ENCODE measurements at places on chromosomes 2 and 18.

DNA sequence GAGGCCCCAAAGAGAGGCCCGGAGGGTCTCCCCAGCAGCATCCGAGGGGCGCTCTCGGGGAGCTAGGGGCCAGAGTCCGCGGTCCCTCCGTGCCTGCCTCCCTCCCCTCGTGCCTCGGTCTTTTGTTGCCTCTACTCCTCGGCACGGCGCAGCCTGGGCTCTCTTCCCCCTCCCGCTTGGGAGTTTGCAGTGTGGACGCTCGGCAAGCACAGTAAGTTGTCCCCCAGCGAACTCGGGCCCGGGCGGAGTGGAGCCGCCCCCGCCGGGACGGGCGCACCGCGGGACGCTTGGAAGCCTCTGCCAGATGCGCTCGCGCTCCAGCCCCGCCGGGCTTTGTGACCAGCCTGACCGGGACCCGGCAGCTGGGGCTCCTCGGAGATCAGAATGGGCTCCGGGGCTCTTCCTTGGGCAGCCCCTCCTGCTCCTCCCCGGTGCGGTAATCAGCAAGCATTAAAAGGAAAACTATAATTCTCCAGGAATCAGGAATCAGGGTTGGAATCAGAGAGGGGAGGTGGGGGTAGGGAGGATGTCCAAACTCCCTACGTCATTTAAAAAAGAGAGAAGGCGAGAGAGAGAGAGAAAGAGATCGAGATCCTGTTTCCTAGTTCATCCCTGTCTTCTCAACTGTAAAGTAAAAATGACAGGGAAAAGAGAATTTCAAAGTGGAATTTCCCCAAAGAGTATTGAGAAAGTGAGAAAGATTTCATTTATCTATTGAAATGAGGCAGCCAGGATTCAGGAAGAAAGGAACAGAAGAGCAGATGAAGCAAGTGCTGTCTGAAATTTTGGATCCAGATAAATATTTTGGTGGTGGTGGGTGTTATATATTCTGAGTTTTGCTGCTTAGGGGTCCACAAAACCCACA is 786 bp upstream of the TMEM200C start:
- no peak for DNase-seq

GRCh38 chr2:159612255-159612901 is 4.0 kb downstream of the BAZ2B start:
- peak; percentile 70 for DNase-seq

DNA sequence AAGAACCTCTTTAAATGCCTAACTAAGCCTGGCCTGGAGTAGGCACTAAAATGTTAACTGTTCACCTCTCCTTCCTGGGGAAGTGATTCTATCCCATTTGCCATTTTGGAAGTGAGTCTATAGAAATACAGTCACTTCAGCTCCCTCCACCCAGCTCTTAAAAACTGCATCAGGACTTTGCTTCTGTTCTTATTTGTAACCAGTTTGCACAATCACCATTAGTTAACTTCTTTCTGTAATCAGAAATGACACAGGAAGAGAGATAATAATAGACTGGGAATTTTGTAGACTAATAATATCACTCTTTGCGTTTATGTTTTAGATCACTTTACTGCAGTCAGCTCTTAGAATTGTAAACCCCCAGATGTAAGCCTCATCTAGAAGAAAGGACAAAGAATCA is 16.0 kb upstream of the MARCO start:
- DNase-seq, result no peak

DNA sequence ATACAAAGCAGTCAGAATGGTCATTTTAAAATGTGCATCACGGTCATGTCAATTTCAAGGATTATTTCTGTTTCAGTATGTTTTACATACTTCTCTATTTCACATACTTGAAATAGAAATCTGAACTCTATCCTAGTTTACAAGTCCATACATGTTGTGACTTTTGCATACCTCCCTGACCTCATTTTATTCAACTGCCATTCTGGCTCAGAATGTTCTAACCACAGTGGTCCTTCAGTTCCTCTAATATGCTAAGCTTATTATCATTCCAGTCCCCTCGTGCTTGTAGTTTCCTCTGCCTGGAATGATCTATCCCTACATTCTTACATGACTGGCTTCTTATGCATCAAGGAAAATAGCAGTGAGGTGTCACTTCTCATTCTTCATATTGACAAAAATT is 295.6 kb downstream of the KIAA1328 start:
- no peak for DNase-seq

GRCh38 chr2:53715568-53715967 is 52.0 kb upstream of the CHAC2 start:
- DNase-seq, result no peak

GRCh38 chr2:45636008-45636407 is 15.5 kb upstream of the PRKCE start:
- no peak for DNase-seq

GRCh38 chr2:223469270-223470046 is 132.7 kb downstream of the SCG2 start:
- DNase-seq, result no peak

DNA sequence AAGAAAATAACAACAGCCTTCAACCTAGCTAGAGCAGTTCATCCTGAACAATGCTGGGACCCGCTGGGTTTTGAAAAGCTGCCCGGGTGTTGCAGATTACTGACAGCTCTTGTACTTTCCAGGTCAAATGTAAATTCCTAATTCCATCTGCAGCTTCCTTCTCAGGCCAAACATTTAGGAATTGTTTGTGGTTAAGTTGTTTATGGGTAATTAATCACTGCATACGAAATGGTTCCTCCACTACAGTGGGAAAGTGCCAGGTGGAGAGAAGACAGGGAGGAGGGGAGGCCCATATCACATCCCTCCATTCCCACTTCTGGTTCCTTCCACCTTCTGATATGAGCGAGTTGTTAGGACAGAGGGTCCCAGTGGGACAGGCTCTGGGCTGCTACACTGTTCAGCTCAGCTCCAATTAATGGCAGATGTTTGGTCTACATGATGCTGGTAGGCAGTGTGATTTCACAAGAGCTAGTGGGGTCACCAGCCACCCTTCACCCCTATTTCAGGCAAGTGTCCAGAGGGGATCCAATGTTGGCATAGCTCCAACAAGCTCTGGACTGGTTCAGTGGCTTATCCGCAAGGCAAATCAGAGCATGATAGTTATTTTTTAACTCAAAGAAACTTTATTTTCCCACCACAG is 112.9 kb upstream of the ACAA2 start:
- DNase-seq, result no peak

GRCh38 chr18:6118080-6118479 is 222.8 kb upstream of the TMEM200C start:
- DNase-seq, result no peak

DNA sequence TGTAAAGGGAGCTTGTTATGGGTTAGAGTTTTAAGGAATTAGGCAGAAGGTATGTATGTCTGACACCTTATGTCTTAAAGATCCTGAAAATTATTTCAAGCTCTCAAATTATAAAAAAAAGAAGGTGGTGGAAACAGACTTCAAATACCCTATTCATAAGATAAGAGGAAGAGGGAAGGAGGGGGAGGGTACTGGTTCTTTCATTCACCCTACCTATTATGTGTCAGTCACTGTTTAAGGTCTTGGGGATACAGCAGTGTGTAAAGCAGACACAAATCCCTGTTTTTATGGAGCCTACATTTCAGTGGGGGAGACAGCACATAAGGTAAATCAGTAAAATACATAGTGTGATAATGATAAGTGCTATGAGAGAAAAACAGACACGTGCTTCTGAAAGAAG is 184.4 kb downstream of the FHOD3 start:
- no peak for DNase-seq

DNA sequence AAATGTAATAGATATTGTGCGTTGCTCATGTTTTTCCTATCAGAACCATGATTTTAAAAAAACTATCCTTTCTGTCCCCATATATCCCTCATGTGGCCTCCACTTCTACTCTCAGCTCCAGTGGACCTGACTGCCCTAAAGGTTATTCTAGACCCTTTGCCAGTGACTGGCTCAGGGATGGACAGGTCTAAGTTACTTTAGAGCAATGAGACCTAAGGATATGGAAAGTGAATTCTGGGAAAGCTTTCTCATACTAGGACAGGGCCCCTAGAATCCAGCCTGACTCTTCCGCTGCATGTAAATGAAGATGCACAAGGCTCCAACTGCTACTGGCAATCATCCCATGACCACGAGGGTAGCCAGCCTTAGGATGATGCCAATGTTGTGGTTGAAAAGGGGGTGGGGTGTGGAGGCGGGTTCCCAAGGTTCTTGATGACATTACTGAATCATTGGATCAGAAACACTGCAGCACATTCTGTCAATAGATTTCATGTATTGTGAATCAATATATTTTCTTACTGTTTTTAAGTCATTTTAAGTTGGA is 21.3 kb downstream of the C2orf69 start:
- peak; percentile 48 for DNase-seq

All from cerebellar cortex (tissue), 1 donor.